AML-193 (cell line): ENCODE measurements at places on chromosomes 2 and 18.

- no peak for DNase-seq
These were observed 64.9 kb downstream of the SPRED2 start for GRCh38 chr2:65367524-65367923.

GRCh38 chr2:14352067-14352466, 280.4 kb upstream of the LRATD1 start:
- DNase-seq: no peak

GRCh38 chr2:133682906-133683305, 114.6 kb upstream of the NCKAP5 start:
- no peak for DNase-seq

- no peak for DNase-seq
These were observed 20.3 kb upstream of the CYP1B1 start for GRCh38 chr2:38095996-38096861.

GRCh38 chr2:10522170-10522448, 74.0 kb upstream of the ODC1 start:
- no peak for DNase-seq

DNA sequence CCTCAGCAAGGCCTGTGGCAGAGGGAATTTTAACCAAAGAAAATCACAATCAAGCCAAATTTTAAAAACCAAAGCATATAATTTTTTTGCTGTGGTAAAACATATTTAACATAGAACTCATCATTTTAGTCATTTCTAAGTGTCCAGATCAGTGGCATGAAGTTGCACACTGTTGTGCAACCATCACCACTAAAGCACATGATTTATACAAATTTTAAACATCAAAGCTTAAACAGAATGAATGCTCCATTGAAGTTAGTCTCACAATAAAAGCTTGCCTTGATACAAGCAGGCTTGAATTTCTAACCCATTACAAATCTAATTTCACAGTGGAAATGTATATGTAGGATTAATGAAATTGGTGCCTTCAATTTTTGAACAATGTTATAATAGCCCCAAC, 31.2 kb downstream of the FTCDNL1 start:
- DNase-seq: no peak

- DNase-seq: no peak
These were observed 6.5 kb downstream of the NBAS start for GRCh38 chr2:15554525-15555218.
